GM23338 (cell line): ENCODE measurements at places on chromosomes 7 and 10. TPM values are rescaled to one million over a fixed set of nuclear protein-coding genes. Genes with fewer than 3 reads are reported as not detected.

GRCh38 chr10:106402458-106402857, 762.0 kb downstream of the SORCS1 start:
- no peak for DNase-seq

- no peak for DNase-seq
Observed at GRCh38 chr10:74227697-74228424, 76.8 kb downstream of the ADK start.

- DNase-seq, result no peak
Observed at GRCh38 chr7:84669177-84669732, 474.7 kb upstream of the SEMA3A start.

DNA sequence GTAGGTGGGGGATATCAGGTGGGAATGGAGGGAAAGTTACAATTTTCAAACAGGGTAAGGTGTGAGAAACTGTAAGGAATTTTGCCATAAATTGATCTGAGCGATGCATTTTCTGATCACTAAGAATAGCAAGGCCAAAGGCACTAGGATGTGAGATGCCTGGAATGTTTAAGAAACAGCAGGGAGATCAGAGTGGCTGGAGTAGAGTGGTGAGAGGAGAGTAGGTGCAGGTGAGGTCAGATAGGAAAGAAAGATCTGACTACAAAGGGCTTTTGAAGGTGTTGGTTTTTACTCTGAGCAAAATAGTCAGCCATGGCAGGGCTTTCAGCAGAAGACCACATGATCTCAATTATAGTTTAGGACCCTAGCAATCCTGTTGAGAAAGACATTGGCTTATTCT, 55.0 kb downstream of the HDAC9 start:
- DNase-seq, result peak; percentile 37

- no peak for DNase-seq
Observed at GRCh38 chr7:122736183-122736582, 33.5 kb upstream of the RNF148 start.

DNA sequence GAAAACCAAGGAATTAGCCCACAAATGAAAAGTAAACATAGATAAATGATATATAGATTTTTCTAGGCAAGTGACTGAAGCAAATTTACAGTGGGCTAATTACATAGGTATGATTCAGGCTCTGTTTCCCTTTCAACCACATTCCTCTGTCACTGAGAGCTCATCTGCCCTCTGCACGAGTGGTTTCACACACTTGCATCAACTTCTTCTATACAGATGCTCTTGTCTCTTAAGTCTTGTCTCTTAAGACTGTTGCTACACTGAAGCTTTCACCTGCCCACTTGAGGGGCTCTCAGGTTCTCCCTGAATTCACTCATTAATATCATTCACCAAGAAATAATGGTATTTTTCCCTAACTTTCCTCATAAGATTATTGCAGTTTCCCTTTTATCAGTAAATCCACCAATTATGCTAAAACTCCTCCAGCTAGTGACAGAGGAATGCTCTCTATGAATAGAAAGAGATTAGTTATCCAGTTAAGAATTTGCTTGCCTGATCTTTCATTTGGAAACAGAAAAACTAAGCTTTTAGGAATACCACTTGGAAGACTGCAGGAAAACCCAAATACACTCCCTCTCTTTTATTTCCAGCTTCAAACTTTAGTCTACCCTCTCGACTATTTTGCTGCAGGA, 95.7 kb downstream of the ELAPOR2 start:
- DNase-seq, result no peak

GRCh38 chr7:156722043-156722826, 81.7 kb downstream of the RNF32 start:
- no peak for DNase-seq

GRCh38 chr10:90799172-90799571, 58.7 kb downstream of the HTR7 start:
- DNase-seq, result no peak

GRCh38 chr10:101691081-101691480, 3.9 kb downstream of the FBXW4 start:
- no peak for DNase-seq

GRCh38 chr7:151888079-151889067, 11.5 kb upstream of the PRKAG2 start:
- peak; percentile 49 for DNase-seq

DNA sequence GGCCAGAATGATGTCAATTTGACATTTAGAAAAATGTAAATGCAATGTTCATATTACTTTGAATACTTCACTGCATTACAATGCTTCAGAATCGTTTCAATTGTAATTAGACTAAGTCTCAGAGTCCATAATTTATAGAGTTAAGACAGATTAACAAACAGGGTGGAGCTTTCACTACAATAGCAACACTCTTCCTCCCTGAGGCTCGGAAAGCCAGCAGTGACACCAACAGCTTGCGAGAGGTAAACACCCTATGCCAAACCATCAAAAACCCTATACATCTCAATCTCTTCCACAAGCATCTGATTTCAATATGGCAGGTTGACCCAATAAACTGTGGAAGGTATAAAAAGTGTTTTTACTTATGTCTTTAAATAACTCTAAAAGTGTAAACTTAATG, 72.2 kb downstream of the DOCK4 start:
- no peak for DNase-seq

DNA sequence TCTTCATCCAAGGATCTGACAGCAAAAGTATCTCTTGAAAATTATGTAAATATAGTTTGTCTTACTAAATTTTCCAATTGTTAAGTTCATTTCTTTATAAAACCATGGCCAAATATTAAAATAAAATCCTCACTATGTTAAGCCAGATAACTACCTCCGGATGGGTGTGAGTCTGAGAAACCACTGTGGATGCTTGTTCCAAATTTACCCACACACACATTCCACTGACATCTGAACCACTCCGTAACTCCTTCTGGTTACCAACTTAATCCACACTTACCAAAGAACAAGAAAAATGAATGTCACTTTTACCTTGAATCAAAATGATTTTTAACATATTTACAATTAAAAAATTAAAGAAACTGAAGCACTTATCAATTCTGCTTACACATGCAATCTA, 19.7 kb downstream of the CYTH3 start:
- no peak for DNase-seq

GRCh38 chr10:30562787-30563186, 66.8 kb downstream of the LYZL2 start:
- no peak for DNase-seq

DNA sequence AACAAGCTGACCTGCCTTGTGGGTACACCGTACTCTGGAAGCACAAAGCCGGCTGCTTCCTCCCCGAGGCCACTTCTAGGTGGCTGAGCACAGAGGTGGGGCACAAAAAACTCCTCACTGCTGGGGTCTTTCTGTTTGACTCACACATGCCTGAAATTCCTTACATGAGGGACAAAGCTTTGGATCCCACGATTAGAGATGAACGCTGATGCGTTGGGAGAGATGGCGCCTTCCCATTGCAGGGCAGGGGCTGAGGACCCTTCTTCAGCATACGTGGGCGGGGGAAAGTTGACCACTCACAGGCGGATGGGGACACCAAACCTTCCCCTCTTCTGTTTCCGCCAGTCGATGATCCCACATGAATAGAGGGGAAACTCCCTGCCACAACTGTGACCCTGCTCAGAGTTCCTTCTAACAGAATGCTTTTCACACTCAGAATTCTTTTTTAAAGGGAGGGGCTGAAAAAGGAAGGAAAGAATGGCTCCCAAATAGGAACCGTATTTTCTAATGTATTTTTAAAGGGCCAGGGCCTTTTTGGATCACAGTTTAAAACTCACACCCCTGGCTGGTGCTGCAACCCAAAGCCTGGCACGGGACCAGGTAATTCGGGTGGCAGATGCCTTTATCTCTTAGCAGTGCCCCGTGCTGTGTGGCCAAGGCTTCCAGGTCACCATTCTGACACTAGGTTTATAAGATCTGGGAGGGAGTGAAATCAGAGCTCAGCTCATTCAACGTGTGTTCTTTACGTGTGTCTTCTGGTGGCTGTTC, 134.0 kb downstream of the PRKAG2 start:
- peak; percentile 60 for DNase-seq

DNA sequence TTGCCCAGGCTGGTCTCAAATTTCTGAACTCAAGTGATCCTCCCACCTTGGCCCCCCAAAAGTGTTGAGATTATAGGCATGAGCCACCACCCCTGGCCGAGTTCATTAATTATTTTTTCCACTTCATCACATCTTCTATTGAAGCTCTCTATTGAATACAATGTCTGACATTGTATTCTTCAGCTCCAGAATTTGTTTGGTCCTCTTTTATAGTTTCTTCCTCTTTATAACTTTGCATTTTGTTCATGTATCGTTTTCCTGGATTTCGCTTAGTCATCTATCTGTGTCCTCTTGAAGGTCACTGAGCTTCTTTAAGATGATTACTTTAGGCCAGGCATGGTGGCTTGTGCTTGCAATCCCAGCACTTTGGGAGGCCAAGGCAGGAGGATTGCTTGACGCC, 30.2 kb downstream of the NOM1 start:
- no peak for DNase-seq

GRCh38 chr10:29710128-29710527, 75.4 kb upstream of the SVIL start:
- DNase-seq, result no peak

GRCh38 chr10:28463676-28464395, 69.1 kb upstream of the WAC start:
- no peak for DNase-seq

DNA sequence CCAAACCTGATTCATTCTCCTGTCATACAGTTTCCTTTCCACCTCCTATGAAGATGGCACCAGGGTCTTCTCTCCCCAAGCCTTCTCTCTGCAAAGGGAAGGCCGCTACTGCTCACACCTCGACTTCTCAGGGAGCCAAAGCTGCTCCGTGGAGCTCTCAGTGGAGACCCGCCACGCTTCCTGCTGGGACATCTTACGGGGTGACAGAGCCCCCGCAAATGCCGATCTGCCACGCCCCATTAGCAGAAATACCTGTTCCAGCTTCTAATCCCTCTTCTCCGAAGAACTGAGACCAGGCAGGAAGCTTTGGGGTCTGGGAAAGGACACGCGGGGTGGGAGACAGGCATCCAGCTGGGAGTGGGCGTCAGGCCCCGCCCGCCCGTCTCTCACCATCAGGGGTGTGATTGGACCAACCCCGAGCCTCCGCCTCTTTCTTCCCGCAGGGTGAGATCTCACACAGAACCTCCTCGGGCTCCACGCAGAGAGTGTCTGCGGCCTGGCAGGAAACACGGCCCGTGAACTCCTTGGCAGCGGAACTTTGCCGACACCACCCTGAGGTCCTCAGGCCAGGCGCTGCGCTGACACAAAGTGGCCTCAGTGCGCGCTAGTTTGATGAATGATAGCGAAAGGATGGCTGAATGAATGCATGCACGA, 12.0 kb upstream of the CALML5 start:
- no peak for DNase-seq

- DNase-seq, result no peak
Observed at GRCh38 chr10:121503587-121504051, 94.6 kb downstream of the FGFR2 start.

DNA sequence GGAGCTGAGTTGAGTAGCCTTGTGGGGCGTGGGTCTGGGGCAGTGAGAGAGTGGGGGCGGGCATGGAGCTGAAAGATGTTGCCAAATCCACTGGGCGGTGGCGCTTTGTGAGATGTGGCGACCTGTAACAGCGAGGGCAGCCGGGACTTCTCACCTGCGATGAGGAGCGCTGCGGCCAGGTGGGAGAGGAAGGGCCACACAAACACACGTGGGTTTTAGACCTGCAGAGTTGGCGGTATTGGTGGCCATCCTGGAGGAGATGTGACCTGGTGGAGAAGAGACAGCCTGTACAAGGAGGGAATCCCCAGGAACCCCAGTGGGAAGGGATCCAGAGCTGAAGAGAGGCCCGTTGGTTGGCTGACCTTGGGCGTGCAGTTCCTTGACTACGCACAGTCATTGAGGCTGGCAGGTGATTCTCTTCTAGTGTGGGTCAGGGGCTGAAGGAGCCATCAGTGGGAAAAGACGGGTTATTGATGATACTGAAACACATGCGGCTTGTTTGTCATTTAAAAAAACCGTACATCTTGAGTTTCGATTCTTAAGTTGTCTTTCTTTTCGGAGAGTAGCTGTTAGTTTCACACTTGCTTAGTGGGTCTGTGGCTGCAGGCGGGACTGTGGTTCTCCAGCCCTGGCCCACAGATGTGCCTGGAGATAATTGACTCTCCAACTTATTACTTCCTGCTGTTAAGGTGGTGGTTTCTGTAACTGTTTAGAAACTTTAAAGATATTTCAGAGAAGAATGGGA, 2.4 kb downstream of the CHST12 start:
- DNase-seq, result no peak

- no peak for DNase-seq
Observed at GRCh38 chr7:36790311-36790787, 66.1 kb upstream of the AOAH start.

OR13A1 gene
- total RNA-seq, result 0.12 TPM in 1 of 2 replicates, not detected in the other

PRR15 gene
- 15.5 and 17.4 TPM in 2 replicates for total RNA-seq

MYH16 gene
- not detected in 2 replicates for total RNA-seq

WEE2 gene
- total RNA-seq, result 0.16 TPM in 1 of 2 replicates, not detected in the other

RBP4 gene
- total RNA-seq, result 0.23 and 1.0 TPM in 2 replicates

GNGT1 gene
- not detected in 2 replicates for total RNA-seq

BTBD16 gene
- not detected in 2 replicates for total RNA-seq

CTAGE6 gene
- not detected in 2 replicates for total RNA-seq

SFTPA1 gene
- not detected in 2 replicates for total RNA-seq

SPDYE16 gene
- total RNA-seq, result not detected in 2 replicates

VSTM4 gene
- total RNA-seq, result 0.23 and 0.66 TPM in 2 replicates
